Right atrium auricular region (tissue), 2 donors: ENCODE measurements at places on chromosomes 2 and 18.

GRCh38 chr2:215356948-215357461 is 45.1 kb downstream of the ATIC start:
- H3K27ac ChIP-seq: no peak overlapping the region
- no peak overlapping the region for H3K4me3 ChIP-seq
- no peak for DNase-seq
- H3K4me1 ChIP-seq: no peaks in the 10 kb centered on the region
- peaks cover 10% of the 10 kb centered on the region for H3K36me3 ChIP-seq

DNA sequence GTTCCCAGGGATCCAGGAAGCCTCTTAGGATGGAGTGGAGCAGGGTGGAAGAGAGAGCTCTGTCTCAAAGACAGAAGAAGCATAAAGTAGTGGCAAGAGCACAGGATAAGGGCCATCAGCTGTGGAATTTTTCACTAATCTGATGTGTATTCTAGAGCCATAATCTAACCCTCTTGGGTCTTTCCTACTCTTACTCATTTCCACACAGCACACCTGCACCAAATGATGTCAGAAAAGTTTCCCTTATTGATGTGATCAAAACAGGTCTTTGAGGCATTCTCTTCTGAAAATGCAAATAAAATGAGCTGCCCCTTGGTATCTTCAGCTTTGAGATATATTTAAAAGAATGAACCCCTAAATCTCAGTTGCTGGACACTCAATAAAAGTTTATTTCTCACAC is 415.1 kb upstream of the CHST9 start:
- H3K36me3 ChIP-seq: no peaks in the 10 kb centered on the region
- DNase-seq: no peak
- no peak overlapping the region for H3K27ac ChIP-seq
- H3K27me3 ChIP-seq: no peaks in the 10 kb centered on the region

DNA sequence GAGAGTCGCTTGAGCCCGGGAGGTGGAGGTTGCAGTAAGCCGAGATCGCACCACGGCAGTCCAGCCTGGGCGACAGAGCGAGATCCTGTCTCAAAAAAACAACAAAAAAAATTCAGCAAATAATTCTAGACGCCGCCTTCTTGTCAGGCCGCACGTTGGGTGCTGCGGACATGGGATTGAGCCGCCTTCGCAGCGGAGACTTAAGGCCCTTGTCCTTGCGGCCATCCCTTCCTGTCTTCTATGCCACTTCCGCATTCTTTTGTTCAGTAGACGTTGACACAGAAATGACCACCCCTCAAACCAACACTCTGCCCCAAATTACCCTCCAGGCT is 15.8 kb downstream of the PTPN18 start:
- H3K4me3 ChIP-seq: peak overlapping the region; percentile 92
- H3K27ac ChIP-seq: peak overlapping the region; percentile 82
- no peak for DNase-seq
- H3K4me1 ChIP-seq: no peaks in the 10 kb centered on the region

DNA sequence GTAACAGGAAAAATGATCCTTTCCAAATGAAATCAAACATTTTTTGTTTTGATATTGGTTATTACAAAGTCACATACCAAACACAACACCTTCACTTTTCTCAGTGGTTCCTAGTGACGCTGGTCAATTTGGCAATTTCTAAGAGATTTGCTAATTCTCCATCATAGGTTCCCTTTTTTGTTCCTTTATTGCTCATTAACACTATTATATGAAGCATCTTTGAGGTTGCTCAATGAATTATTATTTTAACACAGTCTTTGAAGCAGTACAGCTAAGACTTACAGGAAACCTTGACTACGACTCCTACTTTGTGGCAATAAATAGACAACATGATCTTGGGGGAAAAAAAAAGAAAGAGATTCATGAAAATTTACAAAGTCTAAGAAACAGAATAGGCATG is 152.2 kb upstream of the VRK2 start:
- no peaks in the 10 kb centered on the region for H3K4me1 ChIP-seq
- H3K27ac ChIP-seq: no peak overlapping the region
- H3K4me3 ChIP-seq: no peak overlapping the region
- DNase-seq: no peak
- no peaks in the 10 kb centered on the region for H3K27me3 ChIP-seq

DNA sequence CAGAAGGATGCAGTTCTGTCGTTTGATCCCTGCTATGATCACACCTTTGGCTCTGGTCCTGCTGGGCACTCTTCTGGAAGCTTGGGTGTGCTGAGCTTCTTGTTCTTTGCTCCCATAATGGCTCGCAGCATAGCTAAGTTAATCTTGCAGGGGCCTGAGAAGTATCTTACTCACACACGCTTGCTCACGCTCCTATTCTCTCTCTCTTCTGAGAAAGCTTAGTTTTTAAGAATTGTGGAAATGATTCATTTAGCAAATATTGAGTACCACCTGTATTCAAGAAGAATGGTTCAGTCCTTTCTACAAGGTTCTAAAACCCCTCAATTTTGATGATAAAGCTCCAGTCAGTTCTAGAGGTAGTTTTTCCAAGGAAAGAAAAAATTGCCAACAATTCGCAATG is 40.6 kb downstream of the XRCC5 start:
- H3K4me1 ChIP-seq: no peaks in the 10 kb centered on the region
- H3K27me3 ChIP-seq: no peaks in the 10 kb centered on the region

DNA sequence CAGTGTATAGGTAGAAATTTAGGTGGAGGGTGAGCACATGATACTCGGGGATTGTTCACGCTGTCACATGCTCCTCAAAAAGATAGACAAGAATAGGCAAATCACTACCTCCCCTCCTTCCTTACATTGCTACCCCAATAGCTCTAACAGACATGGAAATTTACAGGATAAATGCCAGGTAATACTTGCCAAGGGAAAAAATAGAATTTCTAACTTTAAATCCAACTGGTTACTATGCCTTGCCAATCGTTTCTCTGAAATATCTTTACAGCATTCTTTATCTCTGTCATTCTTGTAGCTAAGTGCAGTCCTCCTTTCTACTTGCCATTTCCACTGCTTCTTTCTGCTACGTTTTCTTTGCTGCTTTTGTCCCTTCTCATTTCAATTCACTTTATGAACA is 339.8 kb upstream of the ZEB2 start:
- no peaks in the 10 kb centered on the region for H3K27me3 ChIP-seq
- no peak overlapping the region for H3K27ac ChIP-seq
- no peaks in the 10 kb centered on the region for H3K4me1 ChIP-seq
- no peak for DNase-seq
- H3K4me3 ChIP-seq: no peak overlapping the region
- no peaks in the 10 kb centered on the region for H3K36me3 ChIP-seq

DNA sequence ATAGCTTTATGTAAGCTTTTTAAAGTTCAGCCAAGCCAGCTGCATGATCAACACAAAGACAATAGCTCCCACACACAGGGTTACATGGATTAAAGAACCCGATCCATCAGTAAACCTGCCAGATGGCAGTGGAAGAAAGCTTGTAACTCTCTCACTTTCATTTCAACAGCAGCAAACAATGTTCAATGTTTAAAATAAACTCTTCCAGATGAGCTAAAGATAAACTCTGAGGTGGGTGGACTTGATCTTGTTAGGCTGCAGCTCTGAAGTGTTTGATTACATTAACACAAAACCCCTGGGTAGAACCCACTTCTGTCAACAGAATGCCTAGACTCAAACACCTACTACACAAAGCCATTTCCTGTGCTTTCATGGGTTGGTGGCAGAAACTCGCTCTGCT is 13.9 kb downstream of the RDH14 start:
- DNase-seq: no peak
- H3K36me3 ChIP-seq: no peaks in the 10 kb centered on the region
- no peak overlapping the region for H3K4me3 ChIP-seq
- H3K27me3 ChIP-seq: no peaks in the 10 kb centered on the region

GRCh38 chr2:16114836-16115235 is 174.5 kb downstream of the MYCN start:
- H3K36me3 ChIP-seq: no peaks in the 10 kb centered on the region
- H3K27ac ChIP-seq: no peak overlapping the region
- no peak for DNase-seq
- H3K4me3 ChIP-seq: no peak overlapping the region

DNA sequence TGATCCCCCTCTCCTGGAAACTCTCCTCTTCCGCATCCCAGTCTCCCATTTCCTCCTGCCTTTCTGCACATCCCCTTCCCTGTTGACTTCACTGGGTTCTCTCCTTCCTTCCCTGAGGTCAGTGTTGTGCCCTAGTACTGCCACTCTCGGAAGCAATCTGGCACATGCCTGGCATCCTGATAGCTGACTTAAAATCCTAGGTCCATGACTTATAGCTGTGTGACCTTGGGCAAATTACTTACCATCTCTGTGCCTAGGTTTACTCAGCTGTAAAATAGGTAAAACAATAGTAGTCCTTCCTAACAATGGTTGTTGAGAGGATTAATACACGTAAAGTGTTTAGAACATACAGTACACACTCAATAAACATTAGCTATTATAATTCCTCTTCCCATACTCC is 9.3 kb downstream of the EVA1A start:
- no peak for DNase-seq
- H3K4me1 ChIP-seq: no peaks in the 10 kb centered on the region
- H3K27ac ChIP-seq: no peak overlapping the region
- H3K27me3 ChIP-seq: no peaks in the 10 kb centered on the region

DNA sequence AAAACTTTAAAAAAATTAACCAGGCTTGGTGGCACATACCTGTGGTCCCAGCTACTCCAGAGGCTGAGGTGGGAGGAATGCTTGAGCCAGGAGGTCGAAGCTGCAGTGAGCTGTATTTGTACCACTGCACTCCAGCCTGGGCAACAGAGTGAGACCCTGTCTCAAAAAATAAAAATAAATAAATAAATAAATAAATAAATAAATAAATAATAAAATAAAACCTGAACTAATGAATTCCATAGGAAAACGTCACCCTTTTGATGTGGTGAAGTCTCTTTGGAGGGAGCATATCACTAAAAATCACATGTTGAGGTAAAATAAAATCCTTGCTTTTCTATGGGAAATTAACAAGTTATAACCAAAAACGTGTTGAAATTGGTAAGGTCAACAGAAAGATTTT is 29.6 kb upstream of the ITGAV start:
- H3K4me3 ChIP-seq: no peak overlapping the region
- no peaks in the 10 kb centered on the region for H3K36me3 ChIP-seq
- no peak for DNase-seq

GRCh38 chr2:16137080-16137755 is 196.9 kb downstream of the MYCN start:
- no peak overlapping the region for H3K27ac ChIP-seq
- no peaks in the 10 kb centered on the region for H3K36me3 ChIP-seq
- no peaks in the 10 kb centered on the region for H3K4me1 ChIP-seq
- no peak overlapping the region for H3K4me3 ChIP-seq
- no peak for DNase-seq
- H3K27me3 ChIP-seq: no peaks in the 10 kb centered on the region

DNA sequence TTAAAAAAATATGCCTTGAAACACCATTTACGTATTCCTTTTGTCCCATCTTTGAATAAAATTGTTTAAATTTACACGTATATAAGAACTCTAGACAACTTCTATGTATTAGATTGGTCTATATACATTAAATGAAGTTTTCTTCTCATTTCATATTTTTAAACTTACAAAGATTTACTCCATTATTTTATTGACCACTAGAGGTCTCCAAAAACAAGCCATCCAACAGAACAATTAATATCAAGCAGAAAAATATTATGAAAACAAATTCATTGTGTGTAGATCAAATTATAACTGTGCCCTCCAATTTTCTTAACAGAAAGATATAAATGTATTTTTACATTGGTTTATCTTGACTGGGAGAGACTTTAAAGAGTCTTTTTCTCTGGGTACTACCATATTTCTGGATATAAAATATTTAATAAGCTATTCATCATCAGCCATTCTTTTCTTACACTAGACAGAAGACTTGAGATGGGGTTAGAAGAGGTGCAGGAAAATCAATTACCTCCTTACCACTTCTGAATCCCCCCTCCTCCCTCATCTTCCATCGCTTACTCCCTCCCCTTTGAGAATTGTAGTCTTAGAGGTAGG is 66.5 kb downstream of the DPP4 start:
- no peaks in the 10 kb centered on the region for H3K36me3 ChIP-seq
- no peaks in the 10 kb centered on the region for H3K27me3 ChIP-seq
- no peak overlapping the region for H3K4me3 ChIP-seq
- H3K27ac ChIP-seq: no peak overlapping the region

DNA sequence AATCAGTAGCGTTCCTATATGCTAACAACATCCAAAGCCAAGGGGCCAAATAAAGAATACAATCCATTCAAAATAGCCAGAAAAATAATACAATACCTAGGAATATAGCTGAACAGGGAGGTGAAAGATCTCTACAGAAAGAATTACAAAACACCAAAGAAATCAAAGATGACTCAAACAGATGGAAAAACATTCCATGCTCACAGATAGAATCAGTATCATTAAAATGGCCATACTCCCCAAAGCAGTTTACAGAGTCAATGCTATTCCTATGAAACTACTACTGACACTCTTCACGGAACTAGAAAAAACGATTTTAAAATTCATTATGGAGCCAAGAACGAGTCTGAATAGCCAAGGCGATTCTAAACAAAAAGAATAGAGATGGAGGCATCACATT is 57.4 kb downstream of the CCBE1 start:
- no peak for DNase-seq
- H3K36me3 ChIP-seq: no peaks in the 10 kb centered on the region

DNA sequence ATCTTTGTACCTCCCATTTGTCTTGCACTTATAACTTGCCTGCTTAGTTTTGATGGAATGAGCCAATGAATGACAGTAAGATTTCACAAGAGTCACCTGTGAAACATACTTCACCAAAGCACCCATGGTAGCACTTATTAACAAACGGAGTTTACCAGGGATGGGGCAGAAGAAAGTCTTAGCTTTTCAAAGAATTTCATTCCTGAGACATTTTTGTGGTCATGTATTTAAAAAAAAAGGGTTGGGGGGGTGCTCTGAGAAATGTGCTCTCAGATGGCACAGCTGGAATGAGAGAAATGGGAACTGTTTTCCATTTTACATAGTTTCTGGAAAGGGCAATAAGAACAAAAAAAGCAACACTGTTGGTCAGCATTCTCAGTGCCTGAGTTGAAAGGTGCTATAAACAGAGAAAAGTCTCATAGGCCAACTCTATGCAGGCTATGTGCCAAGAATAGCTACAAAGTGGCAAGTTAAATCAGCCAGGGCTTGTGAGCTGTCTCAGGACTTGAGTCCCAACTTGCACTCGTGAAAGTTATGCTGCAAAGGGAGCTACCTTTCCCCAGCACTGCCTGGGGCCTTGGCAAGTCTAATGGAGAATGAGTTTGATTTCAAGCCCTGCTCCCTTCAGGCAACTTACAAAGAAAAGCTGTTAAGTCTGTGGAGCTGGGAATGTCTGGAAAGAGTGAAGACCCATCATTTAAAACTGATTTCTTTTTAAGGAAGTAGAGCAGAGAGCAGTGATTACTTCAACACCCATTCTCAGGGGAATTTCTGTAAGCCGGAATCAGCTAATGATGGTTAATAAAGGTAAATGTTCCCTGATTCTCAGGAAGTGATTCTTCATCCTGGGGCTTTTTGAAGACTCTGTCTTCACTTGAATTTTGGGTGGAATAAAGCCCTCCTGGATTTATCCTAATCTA is 170.6 kb downstream of the SLC8A1 start:
- DNase-seq: no peak
- peaks cover 62% of the 10 kb centered on the region for H3K4me1 ChIP-seq
- H3K27me3 ChIP-seq: no peaks in the 10 kb centered on the region
- no peaks in the 10 kb centered on the region for H3K36me3 ChIP-seq
